Activated T-cell treated with anti-CD3 and anti-CD28 coated beads, Interleukin-2, amount 50 U/mL, for 4 hours (primary cell): ENCODE measurements at places on chromosomes 16 and 17.

DNA sequence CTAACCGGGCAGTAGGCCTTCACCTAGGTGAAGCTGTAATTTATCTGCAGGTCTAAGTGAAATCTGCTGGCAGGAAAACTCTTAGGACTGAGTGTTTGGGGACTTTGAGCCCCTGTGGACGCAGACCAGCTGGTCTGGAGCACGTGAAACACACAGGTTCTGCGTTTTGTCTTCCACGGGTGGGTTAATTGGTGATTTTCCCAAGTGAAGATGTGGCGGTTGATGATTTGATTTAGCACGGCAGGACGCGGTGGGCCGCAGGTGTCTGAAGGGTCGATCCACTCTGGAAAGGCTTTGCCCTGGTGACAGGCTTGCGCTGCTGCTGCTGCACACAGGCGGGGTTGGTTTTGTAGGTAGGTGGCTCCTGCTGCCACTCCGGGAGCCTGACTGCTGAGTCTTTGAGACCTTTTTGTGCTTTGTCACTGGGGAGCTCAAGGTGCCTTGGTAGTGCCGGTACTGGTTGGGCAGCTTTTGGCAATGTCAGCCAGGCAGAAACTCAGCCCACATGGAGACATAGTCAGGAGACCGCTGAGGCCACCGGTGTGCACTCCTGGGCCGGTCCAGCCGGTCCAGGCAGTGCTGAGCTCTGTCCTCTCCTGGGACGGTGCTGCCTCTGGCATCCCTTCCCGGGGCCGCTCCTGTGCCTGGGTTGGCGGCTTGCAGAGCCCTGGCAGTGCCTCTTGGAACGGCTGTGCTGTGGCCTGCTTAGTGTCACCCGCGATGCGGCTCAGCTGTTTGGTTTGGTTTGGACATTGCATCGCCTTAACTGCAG, 2.3 kb downstream of the BAIAP2 start:
- no peak for DNase-seq

GRCh38 chr17:59838052-59838916, 54.5 kb downstream of the TUBD1 start:
- DNase-seq, result peak; percentile 37

DNA sequence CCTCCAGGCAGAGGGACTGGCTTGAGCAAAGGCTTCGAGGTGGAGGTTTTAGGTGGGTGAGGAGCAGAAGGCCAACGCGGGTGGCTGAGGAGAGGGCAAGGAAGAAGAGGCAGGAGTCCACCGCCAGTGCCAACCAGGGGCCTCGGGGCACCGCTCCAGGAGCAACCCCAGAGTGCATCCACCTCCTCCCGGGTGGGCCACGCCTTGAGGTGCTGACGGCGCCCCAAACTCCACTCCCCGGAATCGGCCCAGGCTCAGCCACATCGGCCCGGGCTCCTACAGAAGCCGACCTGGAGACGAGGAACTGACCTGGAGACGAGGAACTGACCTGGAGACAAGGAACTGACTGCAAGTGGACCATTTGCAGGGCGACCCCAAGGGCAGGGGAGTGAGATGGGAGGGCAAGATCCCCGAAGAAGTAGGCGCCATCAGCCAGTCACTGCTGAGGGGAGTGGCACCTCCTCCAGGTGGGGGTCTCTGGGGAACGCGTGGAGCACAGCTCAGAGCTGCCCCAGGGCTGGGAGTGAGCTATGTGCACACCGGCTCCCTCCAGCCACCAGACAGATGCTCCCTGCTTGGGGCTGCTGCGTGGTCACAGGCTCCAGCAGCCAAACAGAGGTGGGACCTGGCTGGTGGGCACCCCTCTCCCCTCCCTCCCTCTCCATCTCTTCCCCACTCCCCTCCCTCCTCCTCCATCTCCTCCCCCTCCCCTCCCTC, 29.2 kb upstream of the CBFA2T3 start:
- DNase-seq, result no peak

DNA sequence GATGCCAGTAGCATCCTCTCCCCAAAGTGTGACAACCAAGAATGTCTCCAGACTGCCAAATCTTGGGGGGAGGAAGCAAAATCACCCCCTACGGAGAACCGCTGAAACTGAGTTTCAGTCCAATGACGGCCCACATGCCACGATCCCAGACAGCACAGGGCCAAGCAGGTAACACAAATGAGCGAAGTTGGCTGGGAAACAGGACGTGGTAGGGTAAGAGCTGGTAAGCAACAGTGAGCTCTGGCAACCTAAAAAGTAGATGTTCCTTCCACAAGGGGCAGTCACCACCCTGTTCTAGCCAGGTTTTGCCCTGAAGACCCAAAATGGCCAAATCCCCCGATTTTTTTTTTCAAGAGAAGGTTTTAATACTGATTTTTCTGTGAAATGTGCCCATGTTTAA, 25.4 kb downstream of the ZFHX3 start:
- DNase-seq, result no peak

GRCh38 chr17:19553036-19553435, 19.4 kb downstream of the SLC47A1 start:
- no peak for DNase-seq

DNA sequence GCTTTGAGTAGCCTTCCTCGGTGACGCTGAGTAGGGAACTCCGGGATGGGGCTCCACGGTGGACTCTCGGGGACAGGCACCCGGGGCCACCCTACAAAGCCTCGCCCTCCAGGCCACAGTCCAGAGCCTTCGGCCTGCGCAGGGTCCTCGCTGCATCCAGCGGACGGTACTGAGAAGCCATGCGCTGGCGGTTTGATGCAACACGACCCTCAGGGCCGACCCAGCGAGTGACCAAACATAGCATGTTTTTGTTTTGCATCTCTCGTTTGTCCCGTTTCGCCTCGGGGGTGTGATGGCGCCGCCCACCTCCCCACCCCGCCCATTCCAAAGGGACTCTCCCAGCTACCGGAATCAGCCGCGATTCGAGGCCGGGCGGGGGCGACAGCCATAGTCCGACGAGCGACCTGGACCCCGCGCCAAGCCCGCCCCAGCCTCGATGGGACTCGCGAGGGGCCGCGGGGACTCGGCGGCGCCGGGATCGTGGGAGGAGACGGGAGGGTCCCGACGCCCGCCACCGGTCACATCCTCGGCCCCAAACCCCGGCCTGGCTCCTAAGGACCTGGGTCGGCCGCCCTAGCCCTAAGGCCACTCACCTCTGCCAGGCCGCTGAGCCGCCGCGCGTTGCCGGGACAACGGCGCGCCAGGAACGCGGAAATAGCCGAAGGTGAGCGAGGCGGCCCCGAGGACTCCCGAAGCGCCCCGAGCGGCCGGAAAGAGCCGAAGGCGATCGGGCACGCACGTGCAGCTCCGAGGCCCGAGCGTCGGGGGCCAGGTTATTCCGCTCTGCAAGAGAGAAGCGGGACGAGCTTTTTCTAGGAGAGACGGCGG, 1.6 kb downstream of the IFT140 start:
- peak; percentile 87 for DNase-seq

GRCh38 chr17:72115781-72116525, 4.9 kb upstream of the SOX9 start:
- no peak for DNase-seq

GRCh38 chr17:50055426-50056216, at the start of gene ITGA3:
TSS of gene ITGA3 (plus strand) at chr17:50056110. CDS start at chr17:50056440, 330 bp downstream.
- peak; percentile 58 for DNase-seq

GRCh38 chr17:73348018-73348828, 36.4 kb upstream of the CDC42EP4 start:
- no peak for DNase-seq

DNA sequence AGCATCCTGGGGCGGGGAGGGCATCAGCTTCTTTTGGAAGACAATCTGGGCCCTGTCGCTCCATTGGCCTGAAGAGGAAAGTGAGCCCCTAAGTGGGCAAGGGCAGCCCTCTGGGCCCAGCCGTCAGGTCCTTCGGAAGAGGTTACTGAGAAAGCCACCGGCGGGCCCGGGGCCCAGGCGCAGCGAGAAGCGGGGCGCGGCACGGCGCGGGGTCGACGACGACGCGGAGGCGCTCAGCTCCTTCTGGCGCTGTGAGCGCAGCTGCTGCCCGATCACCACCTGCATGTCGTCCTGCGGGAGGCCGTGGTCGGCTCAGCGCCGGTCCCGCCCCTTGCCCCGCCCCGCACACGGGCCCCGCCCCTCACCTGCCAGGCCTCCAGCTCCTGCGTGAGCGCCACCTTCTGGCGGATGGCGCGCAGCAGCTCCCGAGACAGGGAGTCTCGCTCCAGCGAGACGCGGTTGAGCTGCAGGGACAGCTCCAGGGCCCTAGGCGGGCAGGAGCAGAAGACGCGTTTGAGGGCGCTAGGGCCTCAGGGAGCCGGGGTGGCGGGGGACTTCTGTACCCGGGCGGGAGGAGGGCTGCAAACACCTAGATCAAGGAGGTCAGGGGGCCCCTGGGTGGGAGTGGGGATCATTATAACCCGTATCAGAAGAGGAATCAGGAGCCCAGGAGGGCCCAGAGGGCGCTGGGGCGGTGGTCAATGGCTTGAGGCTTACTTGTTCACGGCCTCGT, 4.3 kb downstream of the THOC6 start:
- DNase-seq, result peak; percentile 88

- no peak for DNase-seq
These were observed 192.2 kb downstream of the WWOX start for GRCh38 chr16:78291604-78292003.

- DNase-seq, result no peak
These were observed 64.2 kb downstream of the GNA13 start for GRCh38 chr17:64992325-64992802.

GRCh38 chr17:4881761-4882555, 17.4 kb upstream of the C17orf107 start:
- DNase-seq, result peak; percentile 70

- DNase-seq, result peak; percentile 23
These were observed 366 bp downstream of the ANKS3 start for GRCh38 chr16:4733747-4734062.

DNA sequence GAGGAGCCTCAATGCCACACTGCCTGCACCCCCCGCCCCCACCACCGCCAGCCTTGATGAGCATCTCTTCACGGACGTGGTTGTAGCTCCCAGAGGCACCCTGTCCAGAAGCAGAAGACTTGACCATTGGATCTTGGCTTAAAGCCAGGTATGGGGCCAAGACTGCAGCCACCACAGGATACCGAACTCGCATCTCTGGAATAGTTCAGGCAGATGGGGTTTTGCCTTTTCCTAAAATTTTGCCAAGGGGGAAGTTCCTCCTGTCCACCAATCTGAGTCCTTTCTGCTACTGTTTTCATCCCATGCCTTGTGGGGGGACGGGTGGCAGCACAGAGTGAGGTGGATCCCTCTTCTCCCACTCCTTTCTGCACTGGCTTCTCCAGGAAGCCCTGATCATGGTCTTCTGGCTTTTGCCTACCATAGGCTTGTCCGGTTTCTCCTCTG, 939 bp downstream of the CORO6 start:
- no peak for DNase-seq

DNA sequence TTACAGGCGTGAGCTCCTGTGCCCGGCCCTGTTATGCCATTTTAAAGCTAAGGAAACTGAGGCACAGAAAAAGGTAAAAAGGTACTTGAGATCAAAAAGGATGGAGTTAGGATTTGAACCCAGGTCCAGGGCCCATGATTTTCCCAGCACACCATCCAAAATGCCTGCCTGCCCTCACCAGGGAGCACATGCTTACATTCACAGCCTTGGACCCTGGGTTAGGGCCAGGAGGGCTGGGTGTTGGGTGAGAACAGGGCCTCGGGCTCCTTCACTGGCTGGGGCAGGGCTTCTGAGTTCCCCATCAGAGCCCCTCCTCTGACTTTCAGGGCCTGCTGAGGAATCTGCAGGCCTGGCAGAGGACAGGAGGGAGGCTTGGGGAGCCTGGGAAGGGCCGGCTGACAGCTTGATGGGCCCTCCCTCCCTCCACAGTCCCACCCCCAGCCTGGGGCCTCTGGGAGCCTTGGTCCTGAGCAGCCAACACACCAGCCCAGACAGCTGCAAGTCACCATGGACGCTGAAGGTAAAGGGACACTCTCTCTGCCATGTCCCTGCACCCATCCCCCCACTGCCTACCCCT, at the start of gene QPRT:
QPRT (plus strand) TSS at position 490 of the 577 bp plus-strand sequence; CDS start at position 508, 18 bp downstream.
- no peak for DNase-seq

- DNase-seq, result peak; percentile 45
These were observed 7.6 kb downstream of the MYO1C start for GRCh38 chr17:1484676-1485422.

- peak; percentile 19 for DNase-seq
These were observed 53.0 kb downstream of the RPA1 start for GRCh38 chr17:1882836-1883235.

DNA sequence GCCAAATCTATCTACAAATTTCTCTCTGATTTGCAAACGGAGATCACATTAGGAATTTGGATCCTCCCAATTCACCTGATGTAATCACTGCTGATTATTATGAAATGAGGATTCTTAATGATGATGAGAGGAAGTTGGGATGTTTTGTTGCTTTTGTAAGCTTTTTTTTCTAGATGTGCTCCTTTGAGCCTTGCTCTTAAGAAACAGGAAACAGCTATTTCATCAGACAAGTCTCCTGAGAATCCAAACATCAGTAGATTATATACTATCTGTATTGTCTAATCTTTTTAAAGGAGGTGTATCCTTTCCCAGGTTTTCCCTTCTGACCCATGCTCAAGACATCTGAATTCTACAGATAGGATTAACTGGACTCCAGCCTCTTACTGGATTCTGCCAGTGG, 73.3 kb downstream of the KIF2B start:
- DNase-seq, result no peak

DNA sequence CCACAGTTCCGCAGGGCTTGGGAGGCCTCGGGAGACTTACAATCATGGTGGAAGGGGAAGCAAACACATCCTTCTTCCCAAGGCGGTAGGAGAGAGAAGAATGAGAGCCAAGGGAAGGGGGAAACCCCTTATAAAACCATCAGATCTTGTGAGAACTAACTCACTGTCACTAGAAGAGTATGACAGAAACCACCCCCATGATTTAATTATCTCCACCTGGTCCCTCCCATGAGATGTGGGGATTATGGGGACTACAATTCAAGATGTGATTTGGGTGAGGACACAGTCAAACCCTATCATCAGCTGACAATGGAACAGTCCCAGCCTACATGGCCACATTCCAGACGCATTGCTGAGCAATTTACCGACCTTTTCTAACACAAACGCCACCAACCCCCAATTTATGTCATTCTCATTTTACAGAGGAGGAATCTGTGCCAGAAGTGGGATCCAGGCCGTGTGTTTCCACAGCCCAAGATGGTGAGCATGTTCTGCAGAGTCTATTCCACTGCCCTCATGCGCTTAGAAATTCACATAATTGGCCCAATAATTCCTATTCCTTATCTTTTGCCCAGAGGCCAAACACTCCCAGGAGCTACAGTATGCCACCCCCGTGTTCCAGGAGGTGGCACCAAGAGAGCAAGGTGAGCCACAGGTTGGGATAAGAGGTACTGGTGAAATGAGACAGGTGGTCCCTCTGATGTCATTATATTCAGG, 17.3 kb downstream of the MILR1 start:
- DNase-seq, result no peak

DNA sequence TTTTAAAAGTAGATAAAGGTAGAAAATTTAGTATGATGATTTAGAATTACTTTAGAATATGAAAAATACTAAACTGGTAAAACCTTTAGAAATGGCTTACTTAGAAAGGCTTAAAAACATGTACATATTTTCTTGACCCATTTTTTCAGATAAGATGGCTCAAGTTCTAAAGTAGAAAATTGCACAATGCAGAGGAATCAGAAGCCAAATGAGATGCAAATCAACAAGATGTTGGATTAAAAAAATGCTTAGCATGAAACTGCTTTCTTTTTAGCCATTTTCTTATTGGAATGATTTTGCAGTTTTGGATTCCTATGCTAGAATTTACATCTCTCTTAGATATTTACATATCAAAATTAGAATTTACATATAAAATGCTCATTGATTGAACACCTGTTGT, 1.5 kb upstream of the KRTAP3-1 start:
- no peak for DNase-seq
